ENCODE measurements at places on chromosomes 16 and 17.

DNA sequence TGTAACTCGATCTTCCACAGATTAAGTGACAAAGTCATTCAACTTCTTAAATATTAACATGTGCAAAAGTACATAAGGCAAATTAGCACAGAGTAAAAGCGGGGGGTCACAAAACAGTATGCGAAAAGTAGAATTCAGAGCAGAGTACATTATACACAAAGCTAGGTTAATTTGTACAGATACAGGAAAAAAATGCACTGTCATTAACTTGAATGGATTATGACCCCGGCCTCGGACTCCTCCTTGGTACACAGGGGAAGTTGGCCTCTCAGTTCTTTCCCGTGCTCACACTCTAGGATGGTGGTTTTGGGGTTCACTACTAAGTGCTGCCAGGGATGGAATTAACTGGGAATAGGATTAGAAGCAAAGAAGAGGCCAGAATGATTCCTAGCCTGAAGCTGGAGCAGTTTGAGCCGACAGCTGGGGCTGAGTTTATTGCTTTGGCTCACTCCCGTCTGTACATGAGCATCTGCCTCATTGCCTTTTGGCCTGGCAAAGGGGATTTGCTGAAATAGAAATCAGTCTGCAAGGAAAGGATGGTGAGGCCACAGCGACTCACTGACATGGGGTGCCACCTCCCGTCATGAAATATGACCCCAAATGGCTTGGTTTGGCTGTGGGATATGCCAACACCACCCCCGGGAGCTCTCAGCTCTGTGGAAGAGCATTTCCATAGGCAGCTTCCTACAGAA, 23.6 kb downstream of the NTN1 start:
- no peak for DNase-seq

- DNase-seq, result no peak
Measured at GRCh38 chr17:44115585-44116415, 7.6 kb downstream of the HDAC5 start.

- DNase-seq, result no peak
Measured at GRCh38 chr17:32849879-32850278, 27.0 kb downstream of the MYO1D start.

DNA sequence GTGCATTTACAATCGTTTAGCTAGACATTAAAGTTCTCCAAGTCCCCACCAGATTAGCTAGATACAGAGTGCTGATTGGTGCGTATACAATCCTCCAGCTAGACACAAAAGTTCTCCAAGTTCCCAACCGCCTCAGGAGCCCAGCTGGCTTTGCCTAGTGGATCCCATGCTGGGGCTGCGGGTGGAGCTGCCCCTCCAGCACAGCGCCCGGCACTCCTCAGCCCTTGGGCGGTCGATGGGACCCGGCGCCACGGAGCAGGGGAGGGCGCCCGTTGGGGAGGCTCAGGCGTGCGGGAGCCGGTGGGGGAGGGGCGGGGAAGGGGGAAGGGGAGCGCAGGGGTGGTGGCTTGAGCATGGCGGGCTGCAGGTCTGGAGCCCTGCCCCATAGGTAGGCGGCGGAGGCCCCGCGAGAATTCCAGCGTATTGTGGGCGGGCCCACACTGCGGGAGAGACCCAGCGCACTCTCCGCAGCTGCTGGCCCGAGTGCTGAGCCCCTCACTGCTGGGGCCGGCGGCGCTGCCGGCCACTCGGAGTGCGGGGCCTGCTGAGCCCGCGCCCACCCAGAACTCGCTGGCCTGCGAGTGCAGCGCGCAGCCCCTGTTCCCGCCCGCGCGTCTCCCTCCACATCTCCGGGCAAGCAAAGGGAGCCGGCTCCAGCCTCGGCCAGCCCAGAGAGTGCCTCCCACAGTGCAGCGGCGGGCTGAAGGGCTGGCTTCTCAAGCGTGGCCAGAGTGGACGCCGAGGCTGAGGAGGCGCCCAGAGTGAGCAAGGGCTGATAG, 907.5 kb downstream of the CDH8 start:
- no peak for DNase-seq

DNA sequence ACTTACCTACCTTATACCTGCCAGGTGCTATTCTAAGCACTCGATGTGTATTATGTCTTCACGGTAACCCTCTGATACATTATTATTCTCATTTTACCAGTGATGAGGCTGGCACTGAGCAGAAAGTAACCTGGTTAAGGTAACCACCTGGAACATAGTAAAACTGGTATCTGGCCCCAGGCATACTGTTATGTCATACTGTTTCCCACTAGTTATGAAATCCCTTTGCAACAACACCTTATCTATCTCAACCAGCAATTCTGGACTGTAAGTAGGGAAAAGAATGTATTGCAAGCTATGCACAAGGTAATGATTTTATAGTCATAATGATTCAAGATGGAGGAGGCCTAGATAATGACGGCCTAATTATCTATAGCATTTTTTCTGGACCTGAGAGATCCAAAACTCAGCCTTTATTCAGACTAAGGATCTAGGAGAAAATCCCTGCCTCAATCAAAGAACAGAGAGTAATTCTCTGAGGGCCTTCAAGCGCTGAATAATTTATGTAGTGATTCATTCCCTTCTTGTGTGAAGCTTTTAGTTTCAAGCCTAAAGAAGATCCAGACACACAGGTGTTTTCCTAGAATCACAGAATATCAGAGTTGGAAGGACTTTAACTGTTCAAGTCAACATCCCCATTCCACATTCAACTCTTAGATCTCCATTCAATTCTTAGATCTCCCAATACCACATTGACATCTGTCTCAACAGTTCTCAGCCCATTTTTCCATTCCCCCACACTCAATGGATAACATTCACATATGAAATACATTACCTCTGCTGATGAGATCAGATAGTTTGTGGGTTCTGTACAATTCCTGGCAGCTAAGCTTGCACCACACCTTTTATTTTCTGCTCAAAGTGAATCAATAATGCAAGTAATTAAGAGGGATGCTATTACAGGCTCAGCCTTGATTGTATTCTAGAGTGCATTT, 14.9 kb upstream of the MMD start:
- DNase-seq, result no peak
